ENCODE measurements at places on chromosomes 5 and 9.

DNA sequence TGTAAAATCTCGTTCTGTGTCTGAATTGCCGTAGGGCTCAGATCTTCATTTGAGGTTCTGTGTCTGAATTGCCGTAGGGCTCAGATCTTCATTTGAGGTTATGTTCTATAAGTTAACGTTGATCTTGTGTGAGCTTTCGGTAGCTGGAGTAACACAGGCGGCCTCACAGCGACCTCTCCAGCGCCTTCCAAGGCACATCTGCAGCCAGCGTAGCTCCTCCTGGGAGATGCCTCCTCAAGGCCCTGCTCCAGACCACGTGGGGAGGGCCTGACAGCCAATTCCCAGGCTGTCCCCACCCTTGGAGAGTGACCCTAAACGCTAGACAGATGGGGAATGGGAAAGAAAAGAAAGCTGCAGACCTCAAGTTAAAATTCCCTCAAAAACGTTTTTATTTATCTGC lies 8.7 kb upstream of the AHRR start:
- no peak for DNase-seq

GRCh38 chr5:140690376-140690932 lies 716 bp downstream of the HARS1 start:
- DNase-seq, result no peak

DNA sequence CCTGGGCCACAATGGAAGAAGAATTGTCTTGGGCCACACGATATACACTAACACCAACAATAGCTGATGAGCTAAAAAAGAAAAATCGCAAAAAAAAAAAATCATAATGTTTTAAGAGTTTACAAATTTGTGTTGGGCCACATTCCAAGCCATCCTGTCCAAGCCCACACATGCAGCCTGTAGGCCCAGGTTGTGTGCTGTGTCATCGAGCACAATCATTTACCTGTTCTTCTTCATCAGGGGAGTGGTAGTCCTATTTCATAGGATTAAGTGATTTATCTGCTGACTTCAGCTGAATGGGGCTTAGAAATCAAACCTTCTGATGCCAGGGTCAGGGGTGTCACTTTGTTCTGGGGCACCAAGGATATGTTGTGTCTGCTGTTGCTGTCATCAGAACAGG lies 44.6 kb upstream of the ELL2 start:
- DNase-seq, result no peak

GRCh38 chr5:132419502-132420468 lies 50.3 kb downstream of the SLC22A5 start:
- DNase-seq, result peak; percentile 70

DNA sequence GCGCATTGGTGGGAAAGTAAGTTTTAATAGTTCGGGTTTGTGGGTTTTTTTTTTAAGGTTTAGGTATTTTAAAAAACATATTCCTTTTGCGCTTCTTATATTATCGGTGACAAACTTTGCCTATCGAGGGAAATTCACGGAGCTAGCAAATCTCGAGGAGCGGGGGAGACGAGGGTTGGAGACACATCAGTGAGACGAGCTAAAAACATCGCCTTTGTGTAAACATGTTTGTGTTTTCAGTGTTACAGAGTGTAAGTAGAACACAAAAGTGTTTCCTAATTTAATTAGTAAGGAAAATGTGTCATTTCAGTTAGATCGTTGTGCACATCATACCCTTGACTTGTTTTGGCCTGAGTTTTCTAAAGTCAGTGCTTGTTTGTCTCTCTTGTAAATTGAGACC lies 945 bp downstream of the BTF3 start:
- DNase-seq, result no peak

GRCh38 chr9:108913391-108913790 lies 20.5 kb downstream of the ELP1 start:
- no peak for DNase-seq

DNA sequence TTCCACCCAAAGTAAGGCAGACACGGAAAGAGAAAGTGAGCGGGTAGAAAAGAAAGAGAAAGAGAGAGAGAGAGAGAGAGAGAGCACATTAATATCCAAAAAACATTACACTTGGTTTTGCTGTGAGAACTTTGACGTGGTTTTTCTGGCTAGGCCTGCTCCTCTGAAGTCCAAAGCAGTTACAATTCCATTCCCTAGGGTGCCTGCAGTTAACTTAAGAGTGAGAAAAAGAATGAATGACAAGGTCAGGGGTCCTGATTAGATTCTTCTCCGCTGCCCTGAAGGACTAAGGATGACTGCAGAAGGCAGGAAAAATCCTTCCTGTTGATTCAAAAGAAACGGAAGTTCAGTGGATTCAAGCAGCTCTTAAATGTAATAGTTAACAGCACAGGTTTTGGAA lies 589.8 kb downstream of the PRELID2 start:
- no peak for DNase-seq

GRCh38 chr9:27880635-27881034 lies 307.4 kb upstream of the C9orf72 start:
- no peak for DNase-seq

GRCh38 chr5:43874772-43875171 lies 271.8 kb downstream of the NNT start:
- no peak for DNase-seq

DNA sequence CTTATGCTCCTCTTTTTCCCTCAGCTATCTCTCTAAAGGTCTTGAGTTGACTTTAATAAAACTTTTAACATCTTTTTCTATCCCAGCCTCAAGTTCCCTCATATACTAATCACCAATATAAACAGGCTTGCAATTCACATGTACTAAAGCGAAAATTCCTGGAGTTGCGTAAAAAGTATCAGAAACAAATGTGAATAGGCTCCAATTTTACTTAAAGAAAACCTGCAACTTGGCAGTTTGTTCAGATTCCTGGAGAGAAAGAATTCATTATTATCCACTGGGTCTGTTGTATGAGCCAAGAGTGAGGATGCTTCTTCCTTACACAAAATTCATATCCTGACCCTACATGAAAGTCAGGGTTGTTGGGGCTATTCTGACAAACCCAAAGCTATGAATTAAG lies 384.2 kb downstream of the DTWD2 start:
- no peak for DNase-seq

DNA sequence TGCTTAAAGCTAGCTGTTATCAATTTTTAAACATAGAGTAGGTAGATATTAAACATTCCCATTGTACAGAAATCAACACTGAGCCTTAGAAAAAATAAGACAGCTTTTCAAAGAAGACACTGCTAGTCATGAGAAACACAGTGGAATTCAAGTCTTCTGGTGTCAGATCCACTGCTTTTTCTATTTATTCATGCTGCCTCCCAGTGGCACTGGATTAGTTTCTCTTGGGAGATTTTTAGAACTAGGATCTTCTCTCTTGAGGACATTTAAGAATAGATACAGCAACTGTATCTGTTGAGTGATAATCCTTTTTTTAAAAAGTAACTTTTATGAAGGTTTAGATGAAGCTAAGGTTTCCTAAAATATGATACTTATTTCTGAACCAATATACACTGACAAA lies 1635.4 kb upstream of the C9orf72 start:
- DNase-seq, result no peak
